Breast epithelium (tissue), 4 donors: ENCODE measurements at places on chromosomes 7 and 10.
A peak's percentile ranks its signal among the peaks of the same experiment; 100 is the strongest.

- no peaks in the 10 kb centered on the region for H3K36me3 ChIP-seq
- no peak overlapping the region for H3K27ac ChIP-seq
- H3K27me3 ChIP-seq: no peaks in the 10 kb centered on the region
- H3K4me1 ChIP-seq: no peaks in the 10 kb centered on the region
Observed at GRCh38 chr7:135831455-135832195, 83.0 kb upstream of the FAM180A start.

GRCh38 chr7:37342176-37342687, 106.4 kb downstream of the ELMO1 start:
- peak overlapping the region; percentile 22 for H3K4me3 ChIP-seq
- H3K36me3 ChIP-seq: no peaks in the 10 kb centered on the region
- DNase-seq: no peak
- peak overlapping the region; percentile 20 for H3K27ac ChIP-seq
- no peaks in the 10 kb centered on the region for H3K4me1 ChIP-seq

GRCh38 chr10:50464004-50464409, 159.7 kb downstream of the SGMS1 start:
- no peak for DNase-seq
- H3K36me3 ChIP-seq: no peaks in the 10 kb centered on the region
- H3K4me1 ChIP-seq: no peaks in the 10 kb centered on the region
- no peaks in the 10 kb centered on the region for H3K27me3 ChIP-seq
- no peak overlapping the region for H3K27ac ChIP-seq
- H3K4me3 ChIP-seq: no peak overlapping the region

DNA sequence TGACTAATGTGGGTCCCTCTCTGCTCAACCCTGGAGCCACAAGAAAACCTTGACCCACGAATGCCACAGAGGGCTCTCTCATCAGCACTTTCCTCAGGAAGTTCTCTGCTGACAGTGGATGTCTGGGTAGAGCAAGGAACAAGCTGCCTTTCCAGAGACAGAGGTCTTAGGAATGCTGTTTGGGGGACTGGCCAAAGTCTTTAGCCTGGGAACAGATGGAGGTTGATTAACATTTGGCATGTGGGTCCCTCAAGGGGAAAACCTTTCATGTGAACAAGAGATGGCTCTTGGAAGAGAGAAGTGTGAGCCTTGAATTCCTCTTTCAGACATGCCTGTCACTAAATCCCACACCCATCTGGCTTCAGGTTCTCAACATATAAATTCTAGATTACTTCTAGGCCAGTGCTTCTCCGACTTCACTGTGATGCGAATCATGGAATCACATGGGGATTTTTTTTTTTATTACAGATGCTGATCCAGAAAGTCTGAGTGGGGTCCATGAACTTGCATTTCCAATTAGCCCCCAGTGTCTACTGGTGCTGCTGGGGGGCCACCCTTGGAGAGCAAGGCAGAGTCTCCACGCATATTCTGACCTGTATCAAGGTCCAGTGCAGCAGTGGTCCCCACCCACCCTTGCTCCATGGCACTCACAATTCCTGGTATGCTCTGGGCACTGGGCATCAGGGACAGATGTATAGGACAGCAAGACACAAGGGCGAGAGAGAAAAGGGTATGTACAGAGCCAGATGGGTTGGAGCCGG, 360.4 kb downstream of the CXCL12 start:
- no peaks in the 10 kb centered on the region for H3K27me3 ChIP-seq
- H3K27ac ChIP-seq: no peak overlapping the region
- no peaks in the 10 kb centered on the region for H3K36me3 ChIP-seq
- H3K4me1 ChIP-seq: no peaks in the 10 kb centered on the region
- DNase-seq: no peak
- H3K4me3 ChIP-seq: no peak overlapping the region

GRCh38 chr7:40733114-40733513, 598.3 kb downstream of the SUGCT start:
- no peak overlapping the region for H3K4me3 ChIP-seq
- no peak overlapping the region for H3K27ac ChIP-seq
- H3K27me3 ChIP-seq: no peaks in the 10 kb centered on the region
- no peak for DNase-seq
- H3K36me3 ChIP-seq: no peaks in the 10 kb centered on the region

DNA sequence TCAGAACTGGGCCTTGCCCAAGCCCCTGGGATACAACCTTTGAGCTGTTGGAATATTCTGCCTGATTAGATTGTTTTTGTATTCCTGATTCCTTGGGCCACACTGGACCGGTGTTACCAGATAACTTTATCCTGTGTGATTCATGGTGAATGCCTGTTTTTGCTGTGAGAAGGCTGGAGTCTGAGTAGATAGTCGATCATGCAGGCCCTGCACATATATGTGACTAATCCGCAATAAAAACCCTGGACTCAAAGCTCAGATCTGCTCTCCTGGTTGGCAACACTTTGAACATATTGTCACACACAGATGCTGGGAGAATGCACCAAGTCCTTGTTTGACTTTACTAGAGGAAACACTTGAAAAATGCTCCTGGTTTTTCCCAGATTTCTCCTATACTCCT, 183.9 kb upstream of the MBL2 start:
- H3K27ac ChIP-seq: no peak overlapping the region
- no peaks in the 10 kb centered on the region for H3K27me3 ChIP-seq
- no peaks in the 10 kb centered on the region for H3K36me3 ChIP-seq
- no peak for DNase-seq
- H3K4me1 ChIP-seq: no peaks in the 10 kb centered on the region

GRCh38 chr10:108902619-108903285, 1020.6 kb downstream of the XPNPEP1 start:
- no peak for DNase-seq
- H3K27me3 ChIP-seq: no peaks in the 10 kb centered on the region
- no peaks in the 10 kb centered on the region for H3K4me1 ChIP-seq
- no peak overlapping the region for H3K4me3 ChIP-seq
- H3K27ac ChIP-seq: no peak overlapping the region

DNA sequence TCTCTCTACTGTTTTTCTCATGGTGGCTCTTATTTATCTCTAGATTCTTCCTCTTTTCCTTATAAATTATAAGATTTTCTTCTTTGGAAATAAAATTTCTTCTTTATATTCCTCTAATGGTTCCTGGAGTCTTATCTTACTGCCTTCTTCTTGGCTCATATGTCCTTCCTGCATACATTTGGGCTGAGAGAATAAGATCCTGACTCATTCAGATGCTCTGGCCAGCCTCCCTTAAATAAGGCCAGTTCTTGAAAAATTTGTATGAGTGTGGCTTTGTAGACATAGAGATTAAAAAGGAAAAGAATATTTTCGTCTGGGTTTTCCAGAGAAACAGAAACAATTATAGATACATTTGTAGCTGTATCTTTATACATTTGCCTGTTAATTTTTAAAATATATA, 411.3 kb downstream of the KIF20B start:
- no peaks in the 10 kb centered on the region for H3K27me3 ChIP-seq
- H3K27ac ChIP-seq: no peak overlapping the region
- DNase-seq: no peak
- no peaks in the 10 kb centered on the region for H3K4me1 ChIP-seq
- H3K36me3 ChIP-seq: no peaks in the 10 kb centered on the region

- H3K4me3 ChIP-seq: no peak overlapping the region
- H3K27me3 ChIP-seq: no peaks in the 10 kb centered on the region
- H3K4me1 ChIP-seq: no peaks in the 10 kb centered on the region
- H3K27ac ChIP-seq: no peak overlapping the region
- H3K36me3 ChIP-seq: no peaks in the 10 kb centered on the region
Observed at GRCh38 chr10:88270061-88270808, 312.9 kb downstream of the RNLS start.

DNA sequence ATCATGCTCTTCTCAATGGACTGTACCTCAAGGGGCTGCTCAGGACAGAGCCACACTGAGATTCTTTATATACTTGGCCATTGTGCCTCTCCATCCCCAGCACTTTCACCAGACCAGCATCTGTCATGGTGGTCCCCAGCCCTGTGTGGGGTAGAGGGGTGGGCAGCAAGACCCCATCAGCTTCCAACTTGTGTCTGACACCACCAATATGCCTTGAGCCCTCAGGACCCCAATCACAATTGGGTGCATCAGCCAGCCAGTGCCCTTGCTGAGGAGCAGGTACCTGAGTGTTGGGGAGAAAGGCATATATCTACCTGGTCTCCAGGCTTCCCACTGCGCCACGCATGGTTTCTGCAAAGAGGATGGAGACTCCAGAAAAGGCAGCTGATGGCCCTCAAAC, 56.3 kb downstream of the GRID1 start:
- H3K4me1 ChIP-seq: no peaks in the 10 kb centered on the region
- no peak overlapping the region for H3K4me3 ChIP-seq

DNA sequence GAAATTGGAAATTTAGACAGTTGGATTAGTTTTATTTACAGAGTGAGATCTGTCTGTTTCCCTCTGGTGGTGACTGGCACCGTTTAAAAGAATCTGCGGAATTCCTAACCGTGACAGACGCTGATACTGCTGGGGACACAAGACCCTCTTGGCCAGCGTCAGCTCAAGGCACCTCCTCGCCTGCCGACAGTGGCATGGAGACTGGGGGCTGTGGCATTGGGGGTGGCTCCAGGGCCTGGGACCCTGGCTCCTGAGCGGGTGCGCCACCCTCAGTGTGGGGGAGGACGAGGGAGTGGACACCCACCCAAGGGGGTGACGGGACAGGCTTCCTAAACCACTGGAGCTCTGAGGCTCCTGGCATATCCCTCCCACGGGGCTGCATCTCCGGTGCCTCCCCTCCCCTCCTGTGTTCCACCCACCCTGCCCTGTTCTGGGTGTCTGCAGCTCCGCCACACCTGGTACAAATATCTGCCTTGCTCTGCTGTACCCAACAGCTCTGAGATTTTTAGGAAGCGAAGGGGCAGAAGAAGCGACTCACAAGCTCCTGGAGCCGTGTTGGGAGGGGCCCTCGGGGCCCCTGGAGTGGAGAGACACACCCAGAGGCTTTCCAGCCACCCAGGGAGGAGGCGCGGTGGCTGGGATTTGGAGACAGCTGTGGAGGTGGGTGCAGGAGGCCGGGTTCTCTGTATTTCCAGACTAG, 178.7 kb downstream of the DNAJB6 start:
- no peaks in the 10 kb centered on the region for H3K36me3 ChIP-seq
- H3K4me1 ChIP-seq: no peaks in the 10 kb centered on the region
- H3K27ac ChIP-seq: no peak overlapping the region
- no peak for DNase-seq

GRCh38 chr7:55181762-55182161, 162.9 kb downstream of the EGFR start:
- no peaks in the 10 kb centered on the region for H3K36me3 ChIP-seq
- no peak for DNase-seq
- H3K27me3 ChIP-seq: no peaks in the 10 kb centered on the region
- peaks cover 21% of the 10 kb centered on the region for H3K4me1 ChIP-seq
- H3K4me3 ChIP-seq: no peak overlapping the region
- H3K27ac ChIP-seq: no peak overlapping the region

DNA sequence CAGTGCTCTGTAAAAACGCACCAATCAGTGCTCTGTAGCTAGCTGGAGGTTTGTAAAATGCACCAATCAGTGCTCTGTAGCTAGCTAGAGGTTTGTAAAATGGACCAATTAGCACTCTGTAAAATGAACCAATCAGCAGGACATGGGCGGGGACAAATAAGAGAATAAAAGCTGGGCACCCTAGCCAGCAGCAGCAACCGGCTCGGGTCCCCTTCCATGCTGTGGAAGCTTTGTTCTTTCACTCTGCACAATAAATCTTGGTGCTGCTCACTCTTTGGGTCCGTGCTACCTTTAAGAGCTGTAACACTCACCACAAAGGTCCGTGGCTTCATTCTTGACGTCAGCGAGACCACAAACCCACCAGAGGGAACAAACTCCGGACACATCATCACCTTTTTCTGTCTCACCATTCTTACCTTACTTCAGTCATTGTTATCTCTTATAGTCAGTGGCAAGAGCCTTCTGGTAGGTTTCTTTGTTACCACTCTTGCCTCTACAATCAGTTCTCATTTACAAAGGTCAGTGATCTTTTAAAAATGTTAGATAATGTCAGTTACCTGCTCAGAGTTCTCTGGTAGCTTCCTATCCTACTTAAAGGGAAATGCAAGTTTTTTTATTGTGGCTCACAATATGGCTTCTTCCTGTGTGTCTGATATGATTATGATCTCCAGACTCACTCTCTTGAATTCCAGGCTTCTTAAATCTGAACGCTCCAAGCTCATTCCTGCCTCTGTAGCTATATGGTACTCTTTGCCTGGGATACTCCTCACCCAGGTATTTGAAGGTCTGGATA, 4.5 kb downstream of the STAM start:
- no peak overlapping the region for H3K4me3 ChIP-seq
- peaks cover 4% of the 10 kb centered on the region for H3K4me1 ChIP-seq
- no peaks in the 10 kb centered on the region for H3K36me3 ChIP-seq
- no peak for DNase-seq
- H3K27me3 ChIP-seq: no peaks in the 10 kb centered on the region

DNA sequence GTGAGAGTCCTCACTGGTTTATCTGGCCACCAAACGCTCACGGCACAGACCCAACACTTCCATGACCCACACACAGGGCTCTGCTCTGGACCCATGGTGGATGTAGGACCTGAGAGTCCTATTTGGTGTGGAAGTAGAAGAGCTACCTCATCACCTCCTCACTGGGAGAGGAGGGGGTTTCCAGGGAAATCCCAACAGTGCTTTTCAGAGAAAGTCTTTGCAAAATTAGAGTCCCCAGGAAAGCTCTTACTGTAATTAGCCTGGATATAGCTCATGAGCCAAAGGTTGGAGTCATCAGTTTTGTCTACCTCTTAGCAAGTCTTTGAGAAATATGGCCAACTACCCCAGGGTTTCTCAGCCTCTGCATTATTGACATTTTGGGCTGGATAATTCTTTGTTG, 34.7 kb upstream of the TARP start:
- H3K4me1 ChIP-seq: no peaks in the 10 kb centered on the region
- H3K4me3 ChIP-seq: no peak overlapping the region
- no peak overlapping the region for H3K27ac ChIP-seq
- no peak for DNase-seq
- no peaks in the 10 kb centered on the region for H3K27me3 ChIP-seq
- H3K36me3 ChIP-seq: no peaks in the 10 kb centered on the region

GRCh38 chr7:110854651-110855050, 236.3 kb upstream of the LRRN3 start:
- no peaks in the 10 kb centered on the region for H3K4me1 ChIP-seq
- no peak for DNase-seq
- H3K27me3 ChIP-seq: no peaks in the 10 kb centered on the region
- H3K27ac ChIP-seq: no peak overlapping the region

DNA sequence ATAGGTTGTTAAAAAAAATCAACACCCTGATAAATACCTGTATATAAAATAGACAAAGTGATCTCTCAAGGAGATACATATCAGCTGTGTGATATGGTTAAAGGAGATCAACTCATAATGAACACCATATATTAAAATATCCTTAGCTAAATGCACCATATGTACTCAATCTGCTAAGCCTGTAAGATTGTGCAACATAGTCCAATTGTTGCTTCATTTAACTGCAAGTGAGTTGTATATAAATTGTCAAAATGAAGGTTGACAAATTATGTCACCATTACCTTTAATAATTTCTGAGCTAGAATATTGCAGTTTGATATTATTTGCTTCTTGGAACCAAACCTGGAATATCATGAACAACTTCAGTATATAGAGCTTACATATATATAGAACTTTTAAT, 283.7 kb downstream of the MALRD1 start:
- no peak for DNase-seq
- H3K27me3 ChIP-seq: no peaks in the 10 kb centered on the region
- H3K36me3 ChIP-seq: no peaks in the 10 kb centered on the region
